ENCODE measurements at places on chromosomes 12 and 14.

GRCh38 chr14:64053694-64054669 lies 201.2 kb downstream of the SYNE2 start:
- no peak for DNase-seq

GRCh38 chr14:99875421-99875820 lies 82.2 kb downstream of the EML1 start:
- DNase-seq = no peak

- no peak for DNase-seq
These were observed 30.6 kb upstream of the SLC38A2 start for GRCh38 chr12:46402941-46403718.

DNA sequence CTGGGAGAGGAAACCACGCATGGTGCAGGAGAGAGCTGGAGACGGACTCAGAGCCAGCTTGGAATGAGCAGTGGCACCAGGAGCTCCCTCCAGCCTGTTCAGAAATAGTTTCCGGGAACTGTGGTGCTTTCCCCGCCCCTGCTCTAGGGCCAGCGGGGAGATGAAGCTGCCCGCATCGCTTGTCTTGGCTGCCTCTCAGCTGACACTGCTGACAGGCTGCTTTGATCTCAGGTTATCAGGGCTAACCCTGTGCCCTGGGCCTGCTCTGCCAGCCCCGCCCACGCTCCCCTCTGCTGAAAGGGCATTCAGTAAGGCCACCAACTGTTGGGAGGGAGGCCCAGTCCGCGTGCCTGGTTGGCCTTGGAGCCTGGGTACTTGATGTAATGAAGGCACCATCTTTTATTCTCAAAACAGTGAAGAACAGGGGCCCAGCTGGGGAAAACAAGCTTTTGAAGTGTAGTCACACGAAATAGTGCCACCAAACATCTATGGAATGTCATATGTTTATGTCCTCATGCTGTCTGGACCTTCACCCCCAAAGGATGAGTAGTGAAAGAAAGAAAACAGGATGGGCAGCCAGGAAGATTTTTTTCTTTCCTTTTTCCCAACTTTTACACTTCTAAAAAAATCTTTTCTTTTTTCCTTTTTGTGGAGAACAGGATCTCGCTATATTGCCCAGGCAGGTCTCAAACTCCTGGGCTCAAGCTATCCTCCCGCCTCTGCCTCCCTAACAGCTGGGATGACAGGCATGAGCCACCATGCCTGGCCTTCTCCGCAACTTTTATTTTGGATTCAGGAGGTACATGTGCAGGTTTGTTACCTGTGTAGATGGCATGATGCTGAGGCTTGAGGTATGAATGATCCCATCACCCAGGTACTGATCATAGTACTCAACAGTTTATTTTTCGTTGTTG lies 115.9 kb upstream of the TBX3 start:
- DNase-seq = peak; percentile 81

- no peak for DNase-seq
These were observed 80.3 kb downstream of the DCAF5 start for GRCh38 chr14:69072584-69072983.

DNA sequence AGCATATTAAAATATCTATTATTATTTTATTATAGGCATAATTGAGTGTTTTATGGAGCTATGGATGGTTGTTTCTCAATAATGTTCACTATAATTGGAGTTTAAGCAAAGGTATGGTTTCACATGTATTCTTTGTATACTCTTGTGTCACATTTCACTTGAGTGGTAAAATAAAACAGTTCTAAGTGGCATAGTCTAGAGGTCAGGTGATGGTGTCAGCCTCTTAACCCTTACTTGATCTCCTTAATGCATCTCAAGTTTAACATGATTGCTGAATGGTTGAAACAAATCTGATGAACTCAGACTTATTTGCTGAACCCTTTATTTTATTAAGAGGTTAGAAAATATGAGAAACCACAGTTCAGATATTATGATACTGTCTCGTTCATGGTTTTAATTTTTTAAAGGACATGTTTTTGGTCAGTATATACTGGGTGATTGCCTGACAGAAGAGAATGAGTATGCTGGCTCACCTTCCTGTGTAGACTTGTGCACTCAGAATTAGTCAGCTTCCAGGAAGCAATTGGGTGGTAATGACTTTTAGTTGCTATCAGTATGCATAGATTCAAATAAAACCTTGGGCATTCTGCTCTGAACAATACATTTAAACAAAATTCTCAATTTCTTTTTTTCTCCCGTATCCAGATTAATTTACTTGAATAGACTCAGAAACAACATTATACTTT lies 464.6 kb downstream of the PCNX1 start:
- DNase-seq = no peak

GRCh38 chr12:107360033-107360432 lies 266.7 kb upstream of the CRY1 start:
- DNase-seq = no peak

DNA sequence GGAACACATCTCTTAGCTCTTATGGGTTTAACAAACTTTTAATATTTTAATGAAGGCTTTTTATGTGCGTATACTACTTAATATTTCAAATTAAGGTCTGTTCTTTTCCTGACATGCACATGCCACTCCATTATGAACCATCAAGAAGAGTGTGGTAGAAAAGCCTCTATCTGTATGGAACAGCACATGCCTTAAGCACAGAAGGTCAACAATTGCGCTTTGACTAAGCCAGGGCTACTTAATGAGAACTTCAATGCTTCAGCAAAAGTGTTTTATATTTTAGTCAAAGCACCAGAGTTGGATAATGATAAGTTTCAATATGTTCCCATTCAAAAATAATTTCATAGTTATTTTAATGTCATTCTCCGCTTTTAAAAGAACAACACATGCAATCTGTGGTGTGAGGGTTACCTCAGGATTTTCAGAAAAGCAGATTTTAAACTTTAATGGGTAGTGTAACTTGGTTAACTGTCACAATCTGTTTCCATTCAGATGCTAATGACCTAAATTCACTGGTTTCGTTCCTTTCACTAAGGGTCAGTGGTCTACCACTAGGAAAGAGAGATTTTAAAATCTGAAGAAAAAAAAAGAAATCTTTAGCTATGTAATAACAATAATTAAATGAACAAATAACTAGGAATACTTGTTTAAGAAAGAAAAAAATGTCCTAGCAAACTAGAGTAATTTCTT lies 193.4 kb upstream of the NOVA1 start:
- no peak for DNase-seq

DNA sequence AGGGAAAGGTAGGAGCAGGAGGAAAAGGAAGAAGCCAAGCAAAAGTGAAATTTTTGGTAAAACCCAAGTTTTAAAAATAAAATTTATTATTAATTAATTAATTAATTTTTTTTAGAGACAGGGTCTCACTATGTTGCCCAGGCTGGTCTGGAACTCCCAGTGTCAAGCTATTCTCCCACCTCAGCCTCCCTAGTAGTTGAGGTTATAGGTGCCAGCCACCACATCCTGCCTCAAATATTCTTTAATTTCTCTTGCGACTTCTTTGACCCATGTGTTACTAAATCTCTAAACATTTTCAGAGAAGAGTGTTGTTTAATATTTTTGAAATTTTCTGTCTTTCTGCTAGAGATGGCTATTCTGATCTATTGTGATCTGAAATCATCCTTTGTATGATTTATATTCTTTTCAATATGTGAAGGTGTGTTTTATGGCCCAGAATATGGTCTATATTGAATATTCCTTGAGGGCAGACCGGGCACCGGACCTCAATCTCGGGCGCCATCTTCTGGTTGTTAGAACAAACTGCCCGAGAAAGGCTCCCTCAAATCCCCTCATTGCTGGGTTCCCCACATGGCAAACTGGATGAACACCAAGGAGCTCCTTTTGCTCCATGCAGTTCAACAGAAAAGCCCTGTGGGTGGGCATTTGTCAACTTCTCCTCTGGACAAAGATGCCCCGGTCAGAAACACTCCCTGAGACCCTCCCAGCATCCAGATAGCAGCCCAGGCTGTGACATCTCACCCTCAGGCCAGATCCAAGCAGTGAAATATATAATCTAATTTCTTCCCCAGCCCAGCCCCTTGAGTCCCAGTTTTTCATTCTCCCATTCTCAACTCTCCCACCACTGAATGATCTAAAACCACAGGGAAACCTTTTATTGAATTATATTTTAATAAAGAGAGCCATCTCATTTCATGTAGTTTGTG lies 110.5 kb downstream of the ASCL4 start:
- peak; percentile 89 for DNase-seq

DNA sequence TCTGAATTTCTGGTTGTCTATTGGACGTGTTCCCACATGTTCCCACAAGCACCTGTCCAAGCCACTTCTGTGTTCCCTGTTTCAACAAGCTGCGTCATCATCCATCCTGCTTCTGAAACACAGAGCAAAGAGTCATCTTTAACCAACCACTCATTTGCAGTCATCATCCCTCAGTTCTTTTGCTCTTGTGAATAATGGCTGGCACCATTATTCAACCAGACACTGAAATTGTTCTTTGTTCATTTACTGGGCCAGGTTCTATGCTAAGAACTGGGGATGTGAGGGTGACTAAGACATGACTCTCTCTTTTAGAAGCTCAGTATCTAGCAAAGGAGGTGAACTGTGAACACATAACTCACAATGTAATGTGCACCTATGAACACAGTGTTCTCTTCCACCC lies 40.7 kb upstream of the ANO4 start:
- DNase-seq = no peak

- no peak for DNase-seq
These were observed 98.7 kb downstream of the TRMT5 start for GRCh38 chr14:60882219-60882618.

GRCh38 chr12:32907898-32908476 lies 11.4 kb upstream of the PKP2 start:
- no peak for DNase-seq

DNA sequence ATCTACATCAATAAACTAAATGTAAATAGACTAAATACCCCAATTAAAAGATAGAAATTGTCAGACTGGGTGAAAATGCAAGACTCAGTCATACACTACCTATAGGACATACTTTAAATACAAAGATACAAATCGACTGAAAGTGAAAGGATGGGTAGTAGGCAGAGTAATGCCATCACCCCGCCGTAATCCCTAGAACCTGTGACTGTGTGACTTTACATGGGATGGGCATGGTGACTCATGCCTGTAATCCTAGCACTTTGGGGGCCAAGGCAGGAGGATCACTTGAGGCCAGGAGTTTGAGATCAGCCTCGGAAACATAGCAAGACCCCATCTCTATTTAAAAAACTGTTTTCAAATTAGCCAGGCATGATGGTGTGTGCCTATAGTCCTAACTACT lies 2.6 kb upstream of the EVL start:
- no peak for DNase-seq

DNA sequence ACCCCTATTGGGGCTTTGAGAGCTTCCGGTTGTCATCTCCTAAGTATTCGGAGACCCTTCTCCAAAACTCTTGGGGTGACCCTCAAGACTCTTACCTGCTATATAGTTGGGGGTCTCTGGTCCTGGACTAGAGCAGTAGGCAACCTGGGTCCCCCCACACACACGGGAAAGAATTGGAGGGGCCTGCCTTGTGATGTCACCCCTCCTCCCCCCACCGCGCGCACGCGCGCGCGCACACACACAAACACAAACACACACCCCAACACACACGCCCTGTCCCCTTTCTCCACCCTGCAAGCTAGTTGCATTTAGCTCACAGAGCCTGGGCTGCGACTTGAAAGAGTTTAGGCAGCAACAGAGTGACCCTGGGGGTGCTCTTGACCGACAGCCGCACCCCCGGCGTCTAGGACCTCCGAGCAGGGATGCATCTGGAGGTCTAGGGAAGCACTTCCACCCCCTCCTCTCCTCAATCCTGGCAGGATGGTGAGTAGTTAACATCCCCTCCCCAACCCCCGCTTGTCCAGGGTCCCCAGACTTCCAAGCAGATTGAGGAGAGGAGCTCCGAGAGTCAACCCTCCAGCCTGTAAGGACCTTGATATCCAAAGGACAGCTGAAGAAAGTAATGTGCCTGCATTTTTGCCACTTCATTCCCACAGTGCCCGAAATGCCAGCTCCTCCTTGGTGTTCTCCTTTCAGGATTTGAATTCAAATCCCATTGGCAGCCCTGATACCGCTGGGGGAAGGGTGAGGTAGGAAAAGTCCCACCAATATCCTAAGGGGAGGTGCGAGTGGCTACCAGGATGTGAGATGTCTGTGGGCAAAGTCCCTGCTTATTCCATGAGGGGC lies 1.4 kb upstream of the DNAJC14 start:
- peak; percentile 92 for DNase-seq

DNA sequence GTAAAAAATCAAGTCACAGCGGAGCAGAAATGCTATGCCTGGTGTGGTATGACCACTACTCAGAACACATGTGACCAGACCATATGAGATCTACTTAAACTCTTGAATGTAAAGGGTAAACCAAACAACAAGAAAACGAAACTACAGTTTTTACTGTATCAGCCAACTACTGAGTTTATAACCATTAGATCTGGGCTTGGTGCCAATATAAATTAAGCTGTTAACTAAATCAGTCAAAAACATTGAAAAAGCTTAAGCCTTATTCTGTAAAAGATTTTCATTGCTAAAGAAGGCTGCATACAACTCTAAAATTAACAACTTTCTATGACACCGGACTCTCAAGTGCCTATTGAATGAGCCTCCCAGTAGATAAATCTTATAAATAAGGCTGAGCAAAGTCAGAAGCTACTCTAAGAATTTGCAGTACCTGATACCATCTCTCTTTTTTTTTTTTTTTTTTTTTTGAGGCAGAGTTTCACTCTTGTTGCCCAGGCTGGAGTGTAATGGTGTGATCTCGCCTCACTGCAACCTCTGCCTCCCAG lies 35.4 kb downstream of the SPTLC2 start:
- no peak for DNase-seq

DNA sequence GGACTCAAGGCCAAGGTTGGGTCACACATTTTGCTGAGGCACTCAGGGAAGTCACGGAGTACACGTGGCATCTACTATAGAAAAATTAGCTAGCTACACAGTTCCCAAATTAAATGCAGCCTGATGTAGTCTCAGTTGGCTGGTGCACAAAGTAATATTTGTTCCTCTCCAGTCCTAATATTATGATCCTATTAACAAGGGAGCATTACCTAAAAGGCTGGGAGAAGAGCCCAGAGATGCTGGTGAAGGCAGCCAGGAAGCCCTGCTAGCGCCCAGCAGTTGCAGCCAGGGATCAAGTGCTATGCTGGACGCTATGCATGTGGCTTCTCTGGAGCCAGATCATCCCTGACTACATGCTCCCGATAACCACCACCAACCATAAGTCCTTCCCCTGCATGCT lies 88.0 kb upstream of the GSC start:
- DNase-seq = no peak

GRCh38 chr12:52703424-52703823 lies at the start of gene KRT77:
Gene KRT77 (minus strand): TSS chr12:52703524. CDS start chr12:52703434, 90 bp downstream.
- DNase-seq = no peak

- peak; percentile 44 for DNase-seq
These were observed 78.7 kb downstream of the FZD10 start for GRCh38 chr12:130240831-130241590.

DNA sequence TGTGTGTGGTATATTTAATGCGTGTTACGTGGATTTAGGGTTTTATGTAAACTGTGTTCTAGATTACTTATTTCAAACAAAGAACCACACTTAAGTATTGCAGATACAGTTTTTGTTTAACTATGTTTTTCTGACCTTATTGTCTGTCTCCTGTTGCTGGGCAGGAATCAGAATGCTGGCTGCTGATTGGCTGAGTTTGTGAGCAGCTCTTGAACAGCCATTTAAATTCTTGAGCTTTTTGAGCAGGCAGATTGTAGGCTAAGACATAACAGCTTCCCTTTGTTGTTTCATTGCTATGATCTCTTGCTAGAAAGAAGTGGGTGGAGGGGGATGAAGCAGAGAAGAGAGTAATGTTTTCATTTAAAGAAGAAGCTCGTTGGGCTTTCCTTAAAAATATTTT lies 52.2 kb downstream of the ATF7IP start:
- DNase-seq = peak; percentile 93

GRCh38 chr12:109893261-109893995 lies 6.6 kb upstream of the TCHP start:
- no peak for DNase-seq

- DNase-seq = peak; percentile 87
These were observed 7.7 kb upstream of the RACGAP1 start for GRCh38 chr12:50032854-50033581.
